ENCODE measurements at places on chromosomes 3 and 15.

DNA sequence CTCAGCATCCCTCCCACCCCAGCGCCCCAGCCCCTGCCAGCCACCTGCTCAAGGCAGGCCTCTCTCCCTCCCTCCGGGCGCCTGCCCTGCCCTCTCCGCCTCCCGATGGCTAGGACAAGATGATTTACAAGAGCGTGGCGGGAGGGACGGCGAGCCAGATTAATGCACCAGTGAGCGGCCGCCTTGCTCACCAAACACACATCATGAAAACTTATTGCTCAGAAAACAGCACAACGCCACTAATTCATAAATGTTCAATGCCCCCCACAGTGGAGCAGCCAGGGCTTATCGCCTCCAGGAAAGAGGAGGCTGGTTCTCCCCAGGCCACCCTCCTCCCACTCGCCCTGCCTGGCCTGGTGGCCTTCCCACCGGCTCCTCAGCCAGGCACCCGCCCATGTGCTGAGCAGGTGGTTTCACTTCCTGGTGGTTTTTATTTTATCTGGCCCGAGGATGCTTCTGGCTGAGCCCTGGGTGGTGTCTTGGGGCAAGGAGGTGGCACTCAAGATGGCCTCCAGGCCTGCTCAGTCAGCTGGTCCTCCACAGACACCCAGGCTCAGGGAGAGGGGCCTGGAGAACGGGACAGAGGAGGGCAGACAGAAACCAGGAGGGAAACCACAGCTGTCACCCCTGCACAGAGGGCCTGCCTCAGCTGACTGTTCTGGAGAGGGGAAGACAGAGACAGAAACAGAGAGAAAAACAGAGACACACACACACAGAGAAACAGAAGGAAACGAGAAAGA lies 284.9 kb downstream of the UACA start:
- DNase-seq, result no peak

DNA sequence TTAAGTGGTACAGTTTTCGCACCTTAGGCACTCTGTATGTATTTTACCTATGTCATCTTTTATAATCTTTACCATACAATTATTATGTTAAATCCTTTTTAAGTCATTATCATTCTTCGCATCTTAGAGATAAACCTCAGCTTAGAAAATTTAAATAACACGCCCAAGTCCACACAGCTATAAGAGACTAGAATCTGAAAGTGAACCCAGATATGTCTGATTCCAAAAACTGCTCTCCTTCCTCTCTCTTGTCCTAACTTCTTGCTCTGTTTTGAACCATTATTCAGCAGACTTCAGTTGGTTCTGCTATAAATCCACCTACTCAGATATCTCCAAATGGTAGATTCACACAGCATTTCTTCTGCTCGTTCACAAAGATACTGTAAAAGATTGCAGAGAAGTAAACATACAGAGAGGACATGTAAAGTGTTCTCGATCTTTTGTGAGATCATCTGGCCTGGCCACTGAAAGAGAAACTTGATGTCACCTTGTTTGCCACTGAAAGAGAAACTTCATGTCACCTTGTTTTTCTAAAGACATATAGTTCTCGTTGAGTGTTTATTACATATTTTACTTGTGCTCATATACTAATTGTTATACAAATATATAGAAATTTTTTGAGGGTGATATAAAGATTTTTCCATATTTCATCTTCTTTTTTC lies 533.2 kb downstream of the GRM7 start:
- no peak for DNase-seq

DNA sequence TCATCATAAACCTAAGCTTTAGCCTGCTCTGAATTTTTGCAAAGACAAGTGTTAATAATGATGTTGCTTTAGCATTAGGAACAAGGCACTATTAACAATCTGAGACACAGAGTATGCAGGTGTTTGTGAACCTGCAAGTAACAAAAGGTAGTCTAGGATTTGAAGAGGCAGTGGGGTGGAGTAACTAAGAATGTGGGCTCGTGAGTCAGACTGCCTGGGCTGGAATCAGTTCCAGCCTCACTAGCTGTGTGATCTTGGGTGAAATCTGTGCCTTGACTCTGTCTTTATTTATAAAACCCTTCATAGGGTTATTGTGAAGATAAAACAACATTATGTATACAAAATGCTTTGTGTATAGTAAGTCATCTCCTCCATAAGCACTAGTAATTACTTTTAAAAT lies 610.6 kb upstream of the CFAP20DC start:
- DNase-seq, result no peak

DNA sequence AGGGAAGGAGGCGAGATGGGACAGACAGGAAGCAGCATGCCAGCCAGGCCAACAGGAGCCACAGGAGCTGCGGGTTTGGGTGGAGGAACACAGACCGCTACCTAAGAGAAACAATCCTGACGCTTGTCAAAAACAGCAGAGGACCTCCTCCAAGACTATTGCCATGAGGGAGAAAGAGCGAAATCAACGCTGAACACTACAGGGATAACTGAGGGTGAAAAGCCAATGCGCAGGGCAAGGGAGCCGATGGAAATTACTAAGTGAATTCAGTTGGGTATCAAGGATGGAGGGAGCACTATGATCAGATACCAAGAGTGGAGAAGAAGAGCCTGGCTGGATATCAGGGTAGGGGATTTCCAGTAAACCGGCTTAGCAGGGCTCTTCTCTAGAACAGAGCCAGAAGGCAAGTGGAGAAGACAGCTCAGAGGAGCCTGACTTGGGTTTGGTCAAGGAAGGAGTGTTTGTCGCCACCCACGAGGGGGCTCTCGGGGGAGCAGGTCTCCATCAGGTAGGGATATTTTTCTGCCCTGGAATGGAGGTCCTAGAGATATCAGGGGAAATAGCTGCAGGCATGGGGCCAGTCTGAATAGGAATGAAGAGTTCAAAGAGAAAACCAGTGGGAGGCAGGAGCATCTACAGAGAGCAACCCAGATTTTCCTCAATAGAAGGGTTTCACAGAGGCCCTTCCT lies 48.4 kb downstream of the SLC41A3 start:
- DNase-seq, result no peak

GRCh38 chr15:90576711-90577389 lies 47.1 kb downstream of the CRTC3 start:
- no peak for DNase-seq

GRCh38 chr3:108036401-108036800 lies 54.4 kb downstream of the CD47 start:
- DNase-seq, result no peak

DNA sequence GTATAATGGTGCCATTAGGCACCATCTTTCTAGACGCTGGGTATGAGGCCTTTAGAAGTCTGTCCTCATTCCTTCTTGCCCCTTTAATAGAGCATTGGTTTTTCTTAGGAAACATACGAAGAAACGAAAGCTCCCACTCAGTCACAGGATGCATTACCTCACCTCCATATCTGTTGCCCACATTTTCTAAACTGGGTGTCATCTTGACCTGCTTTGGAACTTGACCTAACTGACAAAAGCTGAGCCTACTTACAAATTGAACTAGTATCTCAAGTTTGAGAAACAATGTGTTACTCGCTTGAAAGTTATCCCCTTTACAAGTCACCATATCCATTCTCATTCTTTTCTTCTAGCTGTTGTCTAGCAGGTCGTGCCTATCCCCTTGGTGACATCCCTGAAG lies 102.7 kb downstream of the VPS8 start:
- DNase-seq, result no peak

DNA sequence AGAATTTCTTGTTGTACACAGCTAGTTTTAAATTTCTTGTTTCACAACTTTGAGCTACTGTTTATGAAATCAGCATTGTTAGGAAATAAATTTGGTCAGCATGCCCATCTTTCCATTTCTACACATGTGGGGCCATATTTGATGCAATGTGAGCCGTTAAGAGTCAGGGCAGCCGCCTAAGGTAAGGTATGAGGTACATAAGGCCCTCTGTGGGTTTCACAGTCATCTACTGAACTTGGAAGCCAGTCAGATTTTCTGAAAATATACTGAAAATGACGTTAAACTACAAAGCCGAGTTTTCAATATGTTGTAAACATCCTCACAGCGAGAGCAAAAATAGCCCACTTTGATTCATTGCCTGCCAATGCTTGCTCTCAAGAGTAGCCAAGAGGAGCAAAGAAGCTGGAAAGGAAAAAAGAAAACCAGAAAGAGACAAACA lies 94.7 kb upstream of the PDZRN3 start:
- DNase-seq, result no peak

GRCh38 chr3:184011230-184011876 lies 6.3 kb downstream of the ABCC5 start:
- no peak for DNase-seq

- peak; percentile 68 for DNase-seq
Observed at GRCh38 chr3:126081618-126082361, 2.1 kb downstream of the SLC41A3 start.

DNA sequence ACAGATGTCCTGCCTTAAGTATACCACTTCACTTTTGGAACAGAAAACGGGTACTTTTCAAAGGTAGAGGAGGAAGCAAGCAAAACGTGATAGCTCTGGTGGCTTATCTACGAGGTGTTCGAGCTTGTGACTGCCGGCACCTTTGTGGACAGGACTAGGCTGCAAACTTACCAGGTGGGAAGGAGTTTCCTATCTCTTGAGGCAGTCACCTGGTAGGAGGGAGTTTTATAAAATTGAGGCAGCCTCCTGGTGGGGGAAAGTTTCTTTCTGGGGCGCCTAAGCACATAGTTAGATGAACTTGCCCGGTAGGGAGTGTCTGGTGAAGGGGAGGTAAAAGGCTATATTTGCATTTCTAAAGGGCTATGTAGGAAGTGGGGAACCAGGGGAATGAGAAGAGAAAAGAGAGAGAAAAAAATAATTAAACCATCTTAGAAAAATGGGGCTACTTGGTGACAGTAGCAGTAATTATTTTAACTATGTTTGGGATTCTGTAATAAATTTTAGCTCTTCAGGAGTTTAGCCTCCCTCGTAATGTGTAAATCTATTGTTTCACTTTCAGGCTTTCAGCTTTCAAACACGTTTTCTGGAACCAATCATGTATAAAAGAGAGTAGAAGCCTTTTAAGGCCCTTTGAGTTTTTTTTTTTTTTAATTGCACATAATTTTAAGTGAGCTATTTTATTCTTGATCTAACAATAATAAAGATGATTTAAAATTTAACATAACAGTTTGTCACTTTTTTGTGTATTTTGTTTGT lies 131.0 kb downstream of the IL5RA start:
- DNase-seq, result no peak

DNA sequence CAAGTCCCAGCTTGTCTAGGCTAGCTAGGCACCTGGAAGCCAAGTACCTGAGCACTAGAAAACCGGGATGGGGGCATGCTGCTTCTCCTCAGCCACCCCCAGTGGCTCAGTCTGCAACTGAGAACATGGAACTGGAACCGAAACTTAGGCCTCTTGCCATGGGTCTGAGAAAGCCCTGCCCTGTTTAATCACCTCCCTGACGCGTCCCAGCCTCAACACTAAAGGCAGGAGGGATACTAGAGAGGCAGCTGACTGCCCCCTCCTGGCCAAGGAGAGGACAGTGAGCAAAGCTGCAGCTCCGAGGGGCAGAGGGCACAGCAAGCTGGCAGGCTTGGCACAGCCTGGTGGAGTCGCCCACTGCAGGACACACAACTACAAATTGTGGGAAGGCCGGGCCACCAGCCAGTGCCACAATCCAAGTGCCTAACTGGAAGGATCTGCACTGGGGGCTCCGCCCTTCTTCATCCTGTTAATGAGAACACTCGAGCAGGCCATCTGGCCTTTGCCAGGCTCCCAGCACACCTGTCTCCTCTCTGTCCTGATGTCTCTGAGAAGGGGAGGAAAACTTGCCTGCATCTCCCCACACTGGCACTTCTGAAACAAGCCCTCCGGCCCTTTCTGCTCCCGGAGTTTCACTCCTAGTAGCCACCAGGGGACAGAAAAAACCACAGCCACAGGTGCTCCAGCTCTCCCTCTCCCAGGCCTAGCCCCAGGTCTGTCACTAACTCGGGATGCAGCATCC lies 53.7 kb downstream of the BDH1 start:
- peak; percentile 25 for DNase-seq

DNA sequence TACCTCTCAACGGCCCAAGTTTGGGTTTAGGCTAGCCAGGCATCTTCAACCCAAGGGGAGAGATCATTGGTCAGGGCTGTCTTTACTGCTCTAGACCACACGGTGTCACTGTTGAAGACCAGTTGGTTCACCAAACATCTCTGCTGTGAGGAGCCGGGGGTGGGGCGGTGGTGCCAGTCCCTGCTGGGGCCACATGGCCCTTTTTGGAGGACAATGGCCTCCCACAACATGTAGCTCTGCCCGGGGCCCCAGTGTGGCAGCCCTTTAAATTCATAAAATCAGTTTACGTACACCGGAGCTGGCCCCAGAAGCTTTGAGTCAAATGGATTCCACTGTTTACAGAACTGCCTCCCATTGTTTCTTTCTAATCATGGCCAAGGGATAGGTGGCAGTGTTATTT lies 19.1 kb upstream of the TM4SF18 start:
- DNase-seq, result peak; percentile 48

Data from HFFc6 (cell line).